ENCODE measurements at places on chromosomes 2 and 18.
A peak's percentile ranks its signal among the peaks of the same experiment; 100 is the strongest.

DNA sequence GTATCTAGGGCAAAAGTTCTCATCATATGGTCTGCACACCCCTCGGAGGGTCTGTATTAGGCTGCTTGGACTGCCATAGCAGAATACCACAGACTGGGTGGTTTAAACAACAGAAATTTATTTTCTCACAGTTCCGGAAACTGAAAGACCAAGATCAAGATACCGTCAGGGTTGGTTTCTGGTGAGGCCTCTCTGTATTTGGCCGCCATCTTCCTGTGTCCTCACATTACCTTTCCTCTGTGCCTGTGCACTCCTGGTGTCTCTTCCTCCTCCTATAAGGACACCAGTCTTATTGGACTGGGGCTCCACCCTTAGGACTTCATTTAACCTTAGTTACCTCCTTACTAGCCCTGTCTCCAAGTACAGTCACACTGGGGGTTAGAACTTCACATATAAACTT lies 132.5 kb downstream of the NCOA1 start:
- DNase-seq, result no peak

DNA sequence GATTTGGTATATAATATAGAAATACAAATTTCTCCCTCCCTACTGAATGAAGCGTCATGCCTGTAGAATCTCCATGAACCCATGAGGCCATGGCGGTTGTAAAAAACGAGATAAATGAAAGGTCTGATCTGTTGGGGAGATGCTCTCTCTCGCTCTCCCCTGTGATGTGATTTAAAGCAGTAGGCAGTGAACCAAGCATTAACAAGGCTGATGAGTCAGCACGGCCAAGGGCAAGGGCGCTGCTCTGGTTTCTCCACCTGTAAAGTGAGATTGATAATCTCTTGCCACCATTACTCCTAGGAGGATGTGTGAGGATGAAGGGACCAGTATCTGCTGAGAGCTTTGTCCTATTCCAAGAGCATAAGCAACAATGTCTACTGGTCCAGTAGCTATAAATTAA lies 553.3 kb downstream of the CMPK2 start:
- no peak for DNase-seq

- no peak for DNase-seq
These were observed 82.2 kb upstream of the CDKL4 start for GRCh38 chr2:39325966-39326365.

- no peak for DNase-seq
These were observed 619.9 kb downstream of the ZEB2 start for GRCh38 chr2:143899987-143900386.

DNA sequence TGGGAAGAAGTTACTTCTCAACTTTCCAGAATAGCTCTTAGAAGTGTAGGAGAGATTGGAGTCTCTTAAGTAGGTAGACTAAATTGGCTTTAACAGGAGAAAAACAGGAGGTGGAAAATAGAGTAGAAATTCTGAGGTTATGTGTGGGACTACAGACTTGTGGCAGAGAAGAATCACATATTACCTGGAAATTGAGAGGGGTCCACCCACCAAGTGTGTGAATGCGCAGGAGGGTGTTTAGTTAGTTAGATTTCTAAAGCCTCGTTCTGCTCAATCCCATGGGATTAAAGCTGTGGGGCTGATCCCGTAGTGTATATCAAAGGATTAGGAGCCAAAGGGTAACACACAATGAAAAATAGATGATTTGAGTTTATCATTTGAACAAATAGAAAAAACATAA lies 319.1 kb downstream of the TRIB2 start:
- DNase-seq, result no peak

GRCh38 chr2:45627911-45628310 lies 16.8 kb upstream of the SRBD1 start:
- no peak for DNase-seq

DNA sequence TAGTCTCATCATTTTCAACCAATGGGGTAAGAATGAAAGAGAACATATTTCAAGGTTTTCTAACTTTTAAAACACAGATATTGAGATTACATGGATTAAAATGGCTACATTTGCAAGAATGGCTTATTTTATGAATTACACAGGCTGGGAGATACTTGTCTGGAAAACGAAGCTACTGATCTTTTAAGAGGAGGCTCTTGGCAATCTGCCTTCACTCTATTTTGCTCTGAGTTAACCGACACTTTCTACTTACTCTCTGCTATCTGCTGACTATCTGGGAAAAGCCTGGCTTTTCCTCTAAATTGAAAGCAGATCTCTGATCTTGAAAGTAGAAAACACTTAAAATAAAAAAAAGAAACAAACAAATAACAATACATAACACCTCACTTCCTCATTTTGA lies 325.4 kb upstream of the LINC00305 start:
- DNase-seq, result no peak

DNA sequence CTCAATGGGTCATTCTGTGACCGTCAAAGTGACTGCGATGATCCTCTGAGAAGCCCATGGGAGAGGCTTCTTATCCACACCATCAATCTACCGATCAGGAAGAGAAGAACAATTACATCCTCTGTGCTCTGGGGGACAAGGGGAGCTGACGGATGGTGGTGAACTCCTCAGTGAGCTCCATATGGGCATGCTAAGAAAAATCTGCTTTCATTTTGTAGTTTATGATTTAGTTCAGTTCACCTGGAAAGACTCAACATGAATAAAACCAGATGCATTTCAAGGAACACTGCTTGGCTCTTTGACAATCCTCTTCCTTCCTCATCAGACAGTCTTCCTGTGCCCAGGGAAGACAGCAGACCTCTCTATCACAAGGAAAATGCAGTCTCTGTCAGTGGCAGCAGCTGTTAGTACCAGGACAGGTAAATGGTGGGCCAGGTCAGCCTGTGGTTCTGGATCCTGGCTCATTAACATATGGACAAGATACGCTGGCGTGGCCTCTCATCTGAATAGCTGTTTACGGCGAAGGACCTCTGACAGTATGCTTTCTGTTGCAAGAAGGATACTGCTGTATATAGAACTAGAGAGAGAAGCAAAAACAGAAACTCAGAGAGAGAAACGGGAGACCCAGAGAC lies 176.9 kb downstream of the BCL2 start:
- DNase-seq, result no peak

DNA sequence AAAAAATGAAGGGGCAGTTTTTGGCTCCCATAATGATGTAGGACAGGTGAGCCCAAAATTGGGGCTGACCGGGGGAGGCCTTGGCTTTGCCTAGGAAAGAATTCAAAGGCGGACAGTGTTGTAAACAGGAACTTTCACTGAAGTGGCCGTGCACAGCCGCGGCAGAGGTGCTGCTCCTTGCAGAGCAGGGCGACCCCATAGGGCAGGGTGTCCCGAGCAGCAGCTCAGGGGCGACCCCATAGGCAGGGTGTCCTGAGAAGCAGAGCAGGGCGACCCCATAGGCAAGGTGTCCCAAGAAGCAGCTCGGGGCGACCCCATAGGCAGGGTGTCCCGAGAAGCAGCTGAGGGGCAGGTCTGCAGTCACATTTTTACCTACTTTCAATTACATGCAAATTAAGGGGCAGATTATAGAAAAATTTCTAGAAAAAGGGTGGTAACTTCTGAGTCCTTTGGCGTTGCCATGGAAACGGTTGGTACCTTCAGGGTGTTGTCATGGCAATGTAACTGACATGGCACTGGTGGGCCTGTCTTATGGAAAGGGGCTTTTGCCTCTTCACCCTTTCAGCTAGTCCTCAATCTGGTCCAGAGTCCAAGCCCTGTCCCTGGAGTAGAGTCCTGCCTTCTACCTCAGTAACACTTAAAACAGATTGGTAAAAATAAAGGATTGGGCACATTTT lies 134.5 kb downstream of the FBXO15 start:
- DNase-seq, result no peak

DNA sequence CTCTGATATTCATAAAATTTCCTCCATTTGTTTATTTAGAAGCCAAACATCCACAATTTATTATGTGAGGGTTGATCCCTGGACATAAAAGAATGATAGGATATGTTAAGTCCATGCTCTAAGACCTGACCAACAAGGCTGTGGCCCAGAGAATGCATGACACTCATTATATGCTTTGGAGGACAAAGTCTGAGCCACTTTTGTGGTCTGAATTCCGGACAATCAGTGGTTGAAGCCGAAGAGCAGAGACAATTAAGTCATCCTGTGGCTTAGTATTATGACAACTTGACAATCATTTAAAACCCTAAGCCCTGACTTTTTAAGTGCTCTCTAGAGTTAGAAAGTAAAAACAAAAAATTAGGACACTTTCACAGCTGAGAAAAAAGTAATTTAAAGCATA lies 483.3 kb downstream of the PLCL1 start:
- no peak for DNase-seq

DNA sequence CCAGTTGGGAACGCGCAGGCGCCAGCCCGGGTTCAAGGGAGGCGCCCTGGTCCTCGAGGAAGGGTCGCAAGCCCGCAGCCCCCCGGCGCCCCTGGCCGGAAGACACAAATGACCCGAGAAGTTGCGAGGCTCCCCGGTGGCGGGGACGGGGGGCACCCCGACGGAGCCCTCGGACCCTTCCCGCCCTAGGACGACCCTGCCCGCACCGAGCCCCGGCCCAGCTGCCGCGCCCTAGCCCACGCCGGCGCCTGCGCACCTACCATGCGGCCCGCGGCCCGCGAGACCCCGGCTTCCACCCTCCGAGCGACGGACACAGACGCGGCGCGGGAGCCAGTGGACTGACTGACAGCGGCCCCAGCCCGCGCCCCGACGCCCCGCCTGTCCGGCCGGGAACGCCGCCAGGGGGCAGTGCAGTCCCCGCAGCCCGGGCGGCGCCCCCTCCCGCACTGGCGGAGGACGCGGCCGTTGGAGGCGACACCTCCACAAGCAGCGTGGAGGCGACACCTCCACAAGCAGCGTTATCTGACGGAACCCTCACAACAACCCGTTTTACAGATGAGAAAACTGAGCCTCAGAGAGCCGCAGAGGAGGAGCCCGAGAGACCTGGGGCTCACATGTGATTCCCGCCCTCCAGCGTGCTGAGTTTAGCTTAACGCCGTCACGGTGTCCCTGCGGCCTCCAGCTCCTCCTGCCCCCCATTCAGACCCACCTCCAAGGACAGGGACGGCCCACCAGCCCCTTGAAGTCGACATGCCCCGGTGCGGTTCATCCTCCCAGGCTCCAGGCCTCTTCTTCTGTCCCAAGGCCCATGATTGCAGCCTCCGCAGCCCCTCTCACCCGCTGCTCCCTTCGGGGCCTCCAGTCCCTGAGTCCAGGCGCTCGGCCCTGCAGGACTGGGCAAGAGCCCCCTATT lies at the start of gene NMUR1:
NMUR1 (minus strand) TSS at position 347 of the 913 bp plus-strand sequence; CDS start at position 263, 84 bp downstream.
- peak; percentile 81 for DNase-seq

DNA sequence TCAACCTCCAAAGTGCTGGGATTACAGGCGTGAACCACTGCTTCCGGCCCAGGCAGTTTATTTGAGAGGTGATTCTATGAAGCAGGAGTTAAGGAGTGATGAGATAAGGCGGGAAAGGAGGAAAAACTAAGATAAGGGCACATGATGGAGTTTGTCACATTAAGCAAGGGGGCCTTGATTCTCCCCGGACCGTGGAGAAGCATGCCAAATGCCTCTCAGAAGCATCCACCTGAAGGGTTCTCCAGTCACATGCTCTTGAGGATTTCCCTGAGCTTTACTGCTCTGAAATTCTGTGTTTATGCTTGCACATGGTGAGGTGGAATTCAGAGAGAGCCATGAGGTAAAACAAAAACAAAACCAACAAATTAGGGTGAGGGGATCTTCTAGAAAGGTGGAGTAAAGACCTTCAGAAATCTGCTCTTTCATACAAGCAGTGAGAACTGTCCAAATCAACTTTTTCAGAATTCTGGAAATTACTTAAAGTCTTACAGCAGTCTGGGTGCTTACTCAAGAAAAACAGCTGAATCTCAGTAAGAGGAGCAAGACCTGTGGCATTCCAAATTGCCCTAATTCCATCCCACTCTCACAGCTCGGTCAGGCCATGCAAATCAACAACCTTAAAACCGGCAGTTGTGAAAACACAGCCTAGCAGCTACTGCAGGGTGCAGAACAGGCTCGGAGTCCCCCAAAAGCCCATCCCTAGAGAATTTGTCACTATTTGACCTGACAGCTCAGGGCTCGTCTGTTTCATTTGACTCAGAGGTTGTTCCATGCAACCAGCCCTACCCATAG lies 69.1 kb upstream of the CTLA4 start:
- no peak for DNase-seq

Measured in NK-92 treated with Interleukin-12 subunit alpha and Interleukin-12 subunit beta, amount 100 ng/mL, for 24 hours (cell line).